GM23338 (cell line): ENCODE measurements at places on chromosomes 7 and 10.

GRCh38 chr10:13048762-13049161 is 47.2 kb upstream of the CCDC3 start:
- DNase-seq: no peak

GRCh38 chr10:126432507-126432906 is 44.2 kb upstream of the ADAM12 start:
- DNase-seq: no peak

GRCh38 chr10:87506956-87507355 is 2.3 kb downstream of the MINPP1 start:
- no peak for DNase-seq

GRCh38 chr7:37342688-37343471 is 105.8 kb downstream of the ELMO1 start:
- DNase-seq: no peak

DNA sequence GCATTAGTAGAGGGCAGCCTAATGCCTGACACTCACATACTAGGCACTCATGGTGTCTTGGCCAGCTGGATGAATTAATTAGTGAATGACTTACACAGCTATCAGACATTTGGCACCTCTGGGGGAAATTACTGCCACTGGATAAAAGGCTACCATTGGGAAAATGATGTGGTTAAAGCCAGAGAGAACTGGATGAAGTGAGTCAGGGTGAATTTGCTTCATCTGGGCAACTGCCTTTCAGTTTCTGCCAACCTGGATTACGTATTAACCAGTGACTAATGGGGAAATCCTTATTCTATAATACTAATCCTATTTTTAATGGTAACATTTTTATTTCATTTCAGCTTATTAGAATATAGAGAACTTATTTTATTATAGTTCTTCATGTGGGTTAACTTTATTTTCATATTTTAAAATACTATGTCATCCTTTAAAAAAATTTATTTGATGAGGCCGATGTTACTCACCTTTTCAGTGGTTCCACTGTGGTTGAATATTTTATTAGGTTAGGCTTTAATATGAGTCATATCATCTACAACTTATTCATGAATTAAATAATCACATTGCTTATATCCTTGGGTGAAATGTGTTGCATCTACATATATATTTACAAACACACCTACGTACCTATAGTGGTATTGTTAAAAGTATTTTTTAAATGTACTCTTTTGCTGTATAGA is 85.6 kb upstream of the CAPZA2 start:
- no peak for DNase-seq

DNA sequence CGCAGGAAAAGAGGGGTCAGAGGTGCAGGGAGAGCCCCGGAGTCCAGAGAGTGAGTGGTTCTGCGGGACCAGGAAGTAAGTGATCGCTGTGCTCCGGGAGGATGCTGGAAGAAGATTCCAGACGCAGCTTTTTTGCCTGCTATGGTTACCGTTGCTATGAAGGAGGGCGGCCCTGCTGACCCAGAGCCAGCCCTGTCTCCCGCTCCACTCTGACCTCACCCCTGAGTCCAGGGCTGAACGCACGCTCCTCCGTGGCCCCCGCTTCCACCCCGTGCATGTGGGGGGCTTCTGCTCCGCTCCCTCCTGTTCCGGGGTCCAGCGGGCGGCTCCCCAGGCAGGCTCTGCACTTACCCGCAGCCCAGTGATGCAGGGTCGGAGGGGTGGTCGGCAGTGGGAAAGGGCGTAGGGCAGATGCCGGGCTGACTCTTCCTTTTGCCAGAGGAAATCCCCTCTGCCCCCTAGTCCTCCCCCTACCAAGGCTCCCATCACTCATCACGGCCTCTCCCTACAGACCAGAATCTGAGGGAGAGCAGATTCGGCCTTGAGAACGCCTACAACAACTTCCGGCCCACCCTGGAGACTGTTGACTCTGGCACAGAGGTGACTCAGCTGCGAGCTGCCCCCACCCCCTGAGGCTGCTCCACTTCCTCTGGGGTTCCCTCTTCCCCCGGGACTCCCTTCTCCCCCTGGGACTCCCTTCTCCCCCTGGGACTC is 2.7 kb upstream of the MUC17 start:
- peak; percentile 86 for DNase-seq

DNA sequence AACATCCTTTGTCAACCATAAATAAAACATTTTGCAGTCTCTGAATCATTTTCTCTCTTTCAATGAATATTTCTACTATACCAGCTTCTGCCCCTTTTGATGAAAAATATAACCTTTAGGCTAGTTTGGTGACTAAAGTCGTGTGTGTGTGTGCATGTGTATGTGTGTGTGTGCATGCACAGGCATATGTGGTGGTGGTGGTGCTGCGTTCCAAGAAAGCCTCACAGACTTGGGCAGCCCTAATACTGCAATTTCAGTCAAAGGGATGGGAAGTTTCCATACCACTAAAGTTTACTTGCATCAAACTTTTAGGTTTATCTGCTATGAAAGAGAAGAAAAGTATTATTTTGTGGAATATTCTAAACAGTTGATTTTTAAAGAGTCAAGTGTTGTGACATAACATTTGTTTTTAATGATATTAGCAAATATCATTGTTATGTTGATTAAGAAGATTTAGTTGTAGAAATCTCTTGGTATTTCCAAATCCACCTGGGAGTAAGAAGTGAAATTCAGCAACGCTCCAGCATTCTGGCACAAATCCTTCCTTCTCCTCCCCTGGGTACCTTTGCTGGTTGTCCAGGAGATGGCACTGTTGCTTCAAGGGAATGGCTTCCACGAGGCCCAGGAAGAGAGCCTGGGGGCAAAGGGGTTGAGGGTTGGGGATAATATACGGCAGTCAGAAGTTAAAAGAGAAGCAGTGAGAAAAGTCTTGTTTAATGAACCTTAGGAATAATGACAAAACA is 41.5 kb downstream of the ASB4 start:
- peak; percentile 89 for DNase-seq

DNA sequence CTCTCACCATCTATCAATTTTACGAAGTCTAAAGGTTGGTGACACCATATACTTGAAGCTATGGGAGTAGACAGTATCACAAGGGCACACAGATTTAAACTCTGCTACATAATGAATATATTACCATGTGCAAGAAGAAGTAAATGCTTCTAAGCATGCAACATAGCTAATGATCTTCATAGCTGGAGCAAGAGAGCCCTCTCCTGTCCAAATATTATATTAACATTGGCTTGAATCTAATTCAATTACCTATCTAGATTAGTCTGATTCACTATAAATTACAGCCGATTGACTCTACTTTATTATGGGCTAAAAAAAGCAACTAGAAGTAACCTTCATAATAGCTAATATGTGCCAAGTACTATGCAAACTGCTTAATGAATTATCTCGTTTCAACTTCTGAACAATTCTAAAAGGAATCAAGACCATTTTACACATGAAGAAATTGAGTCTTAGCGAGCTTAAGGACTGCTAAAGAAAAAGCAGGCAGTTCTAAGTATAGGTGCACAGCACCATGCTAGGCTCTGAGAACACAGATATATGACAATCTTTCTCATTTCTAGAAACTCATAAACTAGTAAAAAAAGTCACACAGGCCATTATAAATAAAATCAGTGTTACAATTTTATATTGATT is 21.9 kb downstream of the FRA10AC1 start:
- DNase-seq: peak; percentile 27

DNA sequence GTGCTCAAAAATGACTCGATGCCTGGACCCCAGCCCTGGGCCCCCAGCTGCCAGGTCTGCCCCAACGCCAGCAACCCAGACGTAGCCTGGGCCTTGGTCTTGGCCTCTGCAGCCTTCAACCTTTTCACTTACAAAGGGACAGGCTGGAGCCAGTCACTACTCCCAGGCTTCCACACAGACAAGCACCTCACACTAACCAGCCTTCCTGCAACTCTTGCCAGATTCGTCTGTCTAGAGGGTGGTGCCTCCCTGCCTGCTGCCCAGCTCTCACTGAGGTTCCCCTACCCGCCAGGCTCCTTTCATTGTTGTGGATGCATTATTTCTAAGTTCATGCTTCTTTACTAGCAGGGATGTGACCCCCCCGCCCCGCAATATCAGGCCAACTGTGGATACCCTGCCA is 56.3 kb downstream of the NUDCD3 start:
- DNase-seq: no peak

DNA sequence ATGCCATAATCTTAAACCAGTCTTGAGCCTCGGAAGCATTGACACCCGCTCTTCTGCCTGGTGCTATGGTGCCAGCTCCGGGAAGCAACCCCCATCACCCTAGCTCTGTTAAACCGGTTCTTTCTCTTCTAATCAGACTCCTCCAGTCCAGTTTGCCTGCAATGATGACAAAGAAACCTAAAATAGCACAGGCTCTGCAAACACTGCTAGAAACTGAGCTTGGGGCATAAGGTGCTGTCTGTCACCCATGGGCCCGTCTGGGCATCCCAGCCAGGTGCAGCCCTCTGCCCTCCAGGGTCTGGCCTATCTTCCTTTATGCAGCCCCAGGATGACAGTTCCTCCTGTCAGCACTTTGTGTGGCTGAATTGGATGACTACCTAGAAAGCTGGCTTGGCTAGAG is 14.2 kb upstream of the CAMK2G start:
- DNase-seq: no peak

DNA sequence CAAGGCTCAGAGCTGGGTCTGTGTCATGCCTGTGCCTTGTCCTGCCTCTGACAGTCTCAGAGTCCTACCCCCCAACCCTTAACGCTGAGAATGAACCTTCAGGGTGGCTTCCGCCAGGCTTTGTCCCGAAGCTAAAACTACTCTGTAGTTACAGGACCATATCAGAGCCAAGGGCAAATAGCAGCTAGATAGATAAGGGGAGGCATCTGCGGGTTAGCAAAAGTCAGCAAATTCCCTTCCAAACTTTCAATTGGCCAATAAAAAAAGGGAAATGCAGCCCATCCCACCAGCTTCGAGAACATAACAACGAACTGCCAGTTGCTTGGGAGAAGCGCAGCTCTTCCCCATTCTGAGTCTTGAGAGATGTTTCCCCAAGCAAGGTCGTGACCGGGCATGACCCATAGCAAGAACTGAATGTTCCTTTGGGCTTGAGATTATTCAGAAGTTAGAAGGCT is 17.7 kb downstream of the CCL24 start:
- DNase-seq: no peak

- DNase-seq: peak; percentile 80
These were observed 1.0 kb downstream of the LRCH4 start for GRCh38 chr7:100584683-100585510.

- peak; percentile 25 for DNase-seq
These were observed 67.6 kb downstream of the TMEM130 start for GRCh38 chr7:98802088-98802780.

DNA sequence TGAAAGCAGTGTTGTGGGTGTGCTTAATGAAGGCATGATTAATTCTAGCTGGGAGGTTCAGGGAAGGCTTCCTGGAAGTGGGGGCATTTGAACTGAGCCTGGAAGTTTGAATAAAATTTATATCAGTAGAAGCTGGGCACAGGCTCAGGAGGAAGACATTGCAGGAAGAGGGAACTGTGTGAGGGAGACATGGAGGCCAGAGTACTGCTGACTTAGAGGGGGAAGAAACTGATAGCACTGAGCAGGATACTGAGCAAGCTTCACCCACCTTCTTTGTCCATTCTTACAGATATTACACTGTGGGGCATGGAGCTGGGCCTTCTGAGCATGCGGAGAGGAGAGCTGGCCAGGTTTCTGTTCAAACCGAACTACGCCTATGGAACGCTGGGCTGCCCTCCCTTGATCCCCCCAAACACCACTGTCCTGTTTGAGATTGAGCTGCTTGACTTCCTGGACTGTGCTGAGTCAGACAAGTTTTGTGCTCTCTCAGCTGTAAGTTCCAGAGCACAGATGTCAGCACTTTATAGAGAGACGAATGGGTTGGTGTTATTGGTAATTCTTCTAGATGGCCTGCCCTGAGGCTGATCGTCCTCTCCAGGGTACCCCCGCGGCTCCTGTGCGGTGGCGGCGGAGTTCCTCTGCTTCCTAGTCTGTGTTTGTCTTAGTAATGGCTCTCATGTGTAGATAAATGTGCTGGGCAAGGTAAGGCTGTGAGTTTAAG is 2.1 kb downstream of the FKBP6 start:
- no peak for DNase-seq

GRCh38 chr7:147153571-147153970 is 1037.0 kb downstream of the CNTNAP2 start:
- no peak for DNase-seq

- DNase-seq: peak; percentile 95
These were observed 2.0 kb upstream of the ZNF398 start for GRCh38 chr7:149145031-149145845.

- DNase-seq: no peak
These were observed 83.4 kb downstream of the DOCK4 start for GRCh38 chr7:112122798-112123197.
